HAP-1 (cell line): ENCODE measurements at places on chromosomes 5 and 9.

DNA sequence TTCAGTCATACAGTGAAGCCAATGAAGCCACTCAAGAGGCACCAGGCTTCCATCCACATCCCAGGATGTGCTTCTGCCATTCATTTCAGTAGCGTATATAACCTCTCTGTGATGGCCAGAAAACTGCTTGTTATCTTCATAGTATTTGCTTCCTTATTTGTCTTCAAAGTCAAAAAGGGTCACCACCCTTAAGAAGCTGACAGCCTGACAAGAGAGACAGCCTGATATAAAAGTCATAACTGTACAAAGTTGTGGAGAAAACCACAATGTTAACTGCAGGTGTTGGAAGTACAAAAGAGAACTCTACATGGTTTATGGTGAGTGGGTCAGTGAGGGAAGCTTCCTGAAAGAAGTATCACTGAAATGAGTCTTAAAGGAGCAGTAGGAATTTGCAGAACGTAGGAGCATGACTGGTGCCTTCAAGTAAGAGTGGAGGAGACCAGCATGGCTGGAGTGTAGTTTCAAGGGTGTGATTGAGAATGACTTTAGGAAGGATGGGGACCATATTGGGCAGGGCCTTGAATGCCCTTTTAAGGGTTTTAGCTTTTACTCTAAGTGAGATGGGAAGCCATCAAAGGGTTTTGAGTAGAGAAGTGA, 33.7 kb downstream of the NIM1K start:
- no peak for DNase-seq

DNA sequence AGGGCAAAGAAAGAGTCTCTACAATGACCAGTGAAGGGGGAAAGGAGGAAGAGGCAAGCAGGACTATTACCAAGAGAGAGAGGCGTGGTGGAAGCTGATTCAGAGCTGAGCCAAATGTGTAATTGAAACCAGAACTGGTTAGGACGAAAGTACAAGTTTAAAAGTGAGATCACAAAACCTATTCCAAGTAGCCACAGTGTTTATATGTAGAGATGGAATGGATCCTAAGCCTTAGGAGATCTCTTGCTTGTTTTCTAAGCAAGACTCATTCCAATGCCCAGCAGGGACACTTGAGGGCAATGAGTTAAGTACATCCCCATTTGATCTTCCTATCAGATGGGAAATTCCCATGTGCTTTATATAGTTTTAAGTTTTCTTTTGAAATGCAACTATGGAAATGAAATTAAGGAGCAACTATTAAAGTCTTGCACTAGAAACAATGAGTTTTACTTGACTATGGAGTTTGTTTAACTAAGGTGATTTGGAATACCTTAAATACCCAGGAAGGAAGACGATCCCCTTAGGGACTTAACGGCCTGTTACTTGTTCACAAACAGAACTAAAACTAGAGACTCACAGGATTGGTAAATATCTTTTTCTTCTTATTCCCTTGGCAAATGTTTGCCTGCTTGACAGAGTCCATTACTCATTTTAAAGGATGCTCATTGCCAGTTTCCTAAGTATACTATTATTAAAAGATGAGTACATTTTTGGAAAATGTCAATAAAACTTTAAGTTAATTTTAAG, 51.1 kb upstream of the SNX2 start:
- no peak for DNase-seq

DNA sequence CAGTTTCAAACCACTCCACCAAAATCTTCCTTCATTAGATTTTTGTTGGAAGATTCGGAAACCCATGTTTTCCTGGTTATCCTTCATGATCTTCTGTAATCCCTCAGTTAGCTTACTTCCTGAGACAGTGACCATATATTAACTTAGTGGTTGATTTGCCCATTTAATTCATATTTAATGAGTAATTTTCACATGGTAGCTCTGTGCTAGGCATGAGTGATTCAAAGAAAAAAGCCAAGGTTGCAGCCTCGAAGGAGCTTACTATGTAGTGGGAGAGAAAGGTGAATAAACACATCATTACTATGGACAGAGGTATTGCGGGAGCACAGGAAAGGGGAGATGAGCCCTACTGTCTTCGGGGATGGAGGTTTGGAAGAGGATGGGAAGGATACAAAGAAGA, 158.5 kb downstream of the TLE1 start:
- DNase-seq = no peak

- no peak for DNase-seq
These were observed 141.5 kb upstream of the NR4A3 start for GRCh38 chr9:99680191-99680590.

DNA sequence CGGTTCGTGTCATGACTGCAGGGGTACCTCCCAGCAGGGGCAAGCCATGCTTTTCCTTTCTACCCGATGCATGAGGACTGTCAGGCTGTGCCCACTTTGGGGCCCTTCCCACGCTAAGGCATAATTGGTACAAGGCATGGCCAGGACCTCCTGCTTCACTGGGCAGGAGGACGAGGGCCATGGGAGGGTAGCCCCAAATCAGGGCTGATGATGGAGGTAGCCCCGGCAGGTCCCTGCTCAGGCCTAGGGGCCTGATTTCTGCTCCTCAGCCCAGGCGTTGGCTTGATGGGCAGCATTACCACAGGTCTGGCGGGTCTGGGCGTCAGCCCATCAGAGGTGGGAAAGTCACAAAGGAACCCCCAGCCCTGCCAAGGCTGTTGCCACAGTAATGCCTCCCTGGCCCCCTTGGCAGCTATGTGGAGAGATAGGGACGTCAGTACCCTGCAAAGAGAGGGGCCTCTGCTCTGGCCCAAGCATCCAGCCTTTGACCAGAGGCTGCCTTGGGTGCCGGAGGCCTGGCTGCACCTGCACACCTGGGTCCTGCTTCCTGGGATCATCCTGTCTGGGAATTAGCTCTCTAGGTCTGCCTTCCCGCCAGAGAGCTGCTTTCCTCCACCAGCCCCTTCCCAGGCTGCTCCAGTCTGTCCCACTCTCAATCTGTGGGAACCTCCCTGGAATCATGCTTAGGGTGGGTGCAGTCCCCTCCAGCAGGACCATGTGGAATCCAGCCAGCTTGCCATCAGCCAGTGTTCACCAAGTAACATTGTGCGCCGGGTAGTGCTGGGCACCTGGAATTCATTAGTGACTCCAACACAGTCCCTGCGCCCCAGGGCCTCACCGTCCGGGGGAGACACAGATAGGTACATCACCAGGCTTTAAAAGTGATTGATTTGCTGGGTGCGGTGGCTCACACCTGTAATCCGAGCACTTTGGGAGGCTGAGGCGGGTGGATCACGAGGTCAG, 15.4 kb downstream of the TSPAN17 start:
- DNase-seq = no peak

GRCh38 chr5:136249678-136250266, 56.8 kb upstream of the SMIM32 start:
- DNase-seq = peak; percentile 73

DNA sequence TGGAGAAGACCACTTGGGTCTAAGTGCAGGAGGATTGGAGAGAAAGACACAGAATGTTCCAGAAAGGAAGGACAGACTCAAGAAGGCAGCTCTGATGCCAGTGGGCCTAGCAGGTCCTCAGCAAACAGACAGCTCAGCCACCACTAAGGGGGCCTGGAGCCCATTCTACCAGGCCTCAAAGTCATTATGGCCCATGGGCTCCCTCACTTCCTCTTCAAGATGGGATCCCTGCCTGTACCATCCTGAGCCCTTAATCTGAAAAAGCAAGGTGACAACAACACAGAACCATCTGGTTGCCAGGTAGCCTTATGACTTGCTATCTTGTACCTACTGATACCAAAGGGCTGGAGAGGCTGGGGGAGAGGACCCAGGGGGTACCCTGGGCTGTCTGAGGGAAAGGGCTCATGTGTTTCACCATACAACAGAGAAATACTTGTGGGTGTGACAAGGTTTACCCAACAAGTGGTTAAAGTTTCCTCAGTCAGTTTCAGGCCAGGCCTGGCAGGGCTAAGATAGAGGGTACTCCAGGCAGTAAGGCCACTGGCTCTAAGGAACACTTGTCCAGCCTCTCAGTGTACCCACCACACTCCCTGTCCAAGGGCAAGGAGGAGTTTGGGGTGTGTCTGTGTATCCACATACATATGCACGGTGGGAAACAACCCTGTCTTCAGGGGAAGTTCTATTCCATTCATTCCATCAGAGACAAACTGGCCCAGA, 30.7 kb downstream of the TCF7 start:
- DNase-seq = no peak

- no peak for DNase-seq
These were observed 25.7 kb upstream of the IL9 start for GRCh38 chr5:135921388-135921787.

DNA sequence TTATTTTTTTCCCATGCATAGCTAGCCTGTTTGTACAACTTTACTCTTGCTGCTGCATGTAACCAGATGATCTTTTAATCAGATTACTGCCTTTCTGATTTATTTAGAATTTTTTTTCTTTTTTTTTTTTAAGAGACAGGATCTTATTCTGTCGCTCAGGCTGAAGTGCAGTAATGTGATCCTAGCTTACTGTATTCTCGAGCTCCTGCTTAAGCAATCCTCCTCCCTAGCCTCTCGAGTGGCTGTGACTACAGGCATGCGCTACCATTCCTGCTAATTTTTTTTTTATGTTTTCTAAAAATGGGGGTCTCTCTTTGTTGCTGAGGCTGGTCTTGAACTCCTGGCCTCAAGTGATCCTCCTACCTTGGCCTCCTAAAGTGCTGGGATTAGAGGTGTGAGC, 9.6 kb downstream of the DCP2 start:
- DNase-seq = no peak

- no peak for DNase-seq
These were observed 37.4 kb downstream of the KIF2A start for GRCh38 chr5:62343428-62343827.

- DNase-seq = no peak
These were observed 33.0 kb upstream of the CTXN3 start for GRCh38 chr5:127615916-127616315.

DNA sequence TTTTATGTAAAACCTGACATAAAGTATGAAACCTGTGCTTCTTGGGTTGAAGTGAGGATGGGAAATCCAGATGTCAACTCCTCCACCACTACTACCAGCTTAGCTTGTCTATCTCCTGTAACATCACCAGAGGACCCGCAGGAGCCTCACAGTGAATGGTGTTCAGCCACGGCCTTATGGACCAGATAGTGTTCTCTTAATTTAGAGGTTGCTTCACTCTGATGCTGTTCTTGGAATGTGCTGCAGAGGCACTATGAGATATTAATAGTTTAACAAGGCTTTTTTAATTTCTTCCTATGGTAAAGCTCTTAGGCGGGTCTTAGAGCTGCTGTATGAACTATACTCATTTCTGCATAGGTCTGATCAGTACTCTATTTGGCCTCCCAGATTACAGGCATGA, 27.9 kb downstream of the NFX1 start:
- DNase-seq = no peak

DNA sequence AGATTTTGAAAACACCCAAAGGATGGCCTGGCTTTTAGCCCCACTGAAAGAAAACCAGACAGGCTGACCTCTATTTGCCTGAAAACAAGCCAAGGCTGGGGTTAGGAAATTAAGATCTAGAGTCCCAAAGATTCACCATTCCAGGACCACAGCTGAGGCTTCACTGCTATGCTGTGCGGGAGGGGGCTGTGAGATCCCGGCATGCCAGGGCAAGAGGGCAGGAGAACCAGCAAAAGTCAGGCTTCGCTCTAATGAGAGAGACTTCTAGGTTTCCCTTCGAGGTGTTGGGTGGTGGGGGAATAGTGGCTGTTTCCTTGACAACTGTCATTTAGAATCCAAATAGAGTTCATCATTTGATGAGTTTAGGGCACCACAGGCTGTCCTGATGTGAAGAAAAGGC, 152.9 kb upstream of the NFIB start:
- DNase-seq = no peak

- peak; percentile 22 for DNase-seq
These were observed 155.5 kb upstream of the NMUR2 start for GRCh38 chr5:152560512-152561137.

DNA sequence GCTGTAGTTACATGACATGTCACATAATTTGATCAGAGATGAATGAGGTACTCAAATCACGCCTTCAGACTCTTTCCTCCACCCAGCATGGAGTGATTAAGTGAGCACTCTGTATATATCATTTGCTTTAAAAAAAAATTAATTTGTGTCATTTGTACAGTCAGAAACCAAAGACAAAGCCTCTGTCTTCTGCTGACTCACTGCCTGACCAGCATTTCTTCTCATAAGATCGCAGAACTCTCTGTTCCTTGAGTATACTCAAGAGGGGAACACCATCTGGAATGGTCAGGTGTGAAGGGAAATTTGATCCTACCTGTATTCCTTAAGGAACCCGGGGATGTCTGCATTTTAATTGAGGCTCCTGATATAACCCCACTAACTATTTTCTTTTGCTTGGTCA, 254.4 kb downstream of the FAM114A2 start:
- no peak for DNase-seq

DNA sequence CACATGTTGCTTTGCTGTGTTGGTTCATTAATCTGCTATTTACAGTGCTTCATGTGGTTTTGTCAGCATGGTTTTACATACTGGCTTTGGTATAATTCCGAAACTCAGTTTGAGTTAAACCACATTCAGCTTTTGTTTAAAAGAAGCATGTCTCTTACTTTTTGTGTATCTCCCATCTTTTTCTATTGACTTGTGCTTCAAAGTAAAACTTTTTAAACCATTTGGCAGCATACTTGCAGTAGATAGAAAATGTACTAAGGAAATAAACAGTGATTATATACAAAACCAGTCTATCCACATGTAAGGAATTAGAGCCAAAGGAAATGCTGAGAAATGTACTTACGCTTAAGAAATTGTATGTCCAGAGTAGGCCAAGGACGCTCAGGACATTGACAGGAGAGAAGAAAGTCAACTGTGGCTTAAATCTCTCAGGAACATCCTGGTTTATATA, 286.9 kb downstream of the ARHGEF28 start:
- DNase-seq = no peak

GRCh38 chr5:60533789-60534188, 166.2 kb downstream of the DEPDC1B start:
- DNase-seq = no peak

GRCh38 chr5:84385705-84386104, 1.0 kb upstream of the EDIL3 start:
- no peak for DNase-seq

GRCh38 chr5:18393565-18394442, 759.5 kb downstream of the TAF11L14 start:
- DNase-seq = peak; percentile 86

- no peak for DNase-seq
These were observed 5.7 kb downstream of the ENTPD8 start for GRCh38 chr9:137435381-137435891.

- DNase-seq = no peak
These were observed 69.6 kb downstream of the ANKRD33B start for GRCh38 chr5:10633271-10634049.

DNA sequence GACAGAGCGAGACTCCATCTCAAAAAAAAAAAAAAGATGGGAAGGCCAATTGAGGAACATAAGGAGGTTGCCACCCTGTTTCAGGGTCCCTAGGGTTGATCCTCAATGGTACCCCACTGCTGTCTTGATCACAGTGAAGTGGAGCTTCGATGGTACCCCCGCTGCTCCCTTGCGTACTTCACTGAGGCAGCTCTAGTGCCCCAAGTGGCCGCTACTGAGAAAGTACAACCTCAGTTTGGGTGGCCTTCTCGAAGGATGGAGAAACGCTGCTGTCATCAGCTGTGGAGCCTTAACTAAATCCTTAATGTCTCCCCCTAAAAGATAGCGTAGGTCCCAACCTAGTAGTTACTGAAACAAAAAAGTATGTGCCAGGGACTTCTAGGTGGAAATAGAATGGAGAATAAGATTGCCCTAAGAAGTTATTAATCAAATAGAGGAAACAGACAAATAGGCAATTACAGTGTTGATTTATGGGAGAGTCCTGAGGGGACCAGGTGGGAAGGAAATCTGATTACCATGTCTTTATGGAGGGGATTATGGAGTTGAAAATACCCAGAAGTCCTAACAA, 6.3 kb downstream of the TESK1 start:
- peak; percentile 22 for DNase-seq
